ENCODE measurements at places on chromosomes 1 and 21.

DNA sequence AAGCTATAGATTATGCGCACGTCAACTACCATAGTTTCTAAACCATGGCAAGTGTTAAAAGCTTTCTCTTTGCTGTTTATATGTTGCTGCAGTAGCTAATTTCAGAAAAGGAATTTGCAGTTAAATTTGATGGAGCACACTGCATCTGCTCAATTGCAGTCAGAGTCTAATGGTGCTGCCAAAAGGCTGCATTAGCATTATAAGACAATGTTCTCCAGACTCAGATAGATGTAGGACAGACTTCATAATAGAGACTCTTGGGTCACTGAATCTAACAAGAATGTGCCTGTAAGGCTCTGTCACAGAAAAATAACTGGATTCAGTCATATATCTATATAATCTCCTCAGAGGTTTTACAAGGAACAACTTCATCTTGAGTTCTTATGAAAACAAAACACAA, 198.3 kb downstream of the OLFM3 start:
- no peak for DNase-seq

DNA sequence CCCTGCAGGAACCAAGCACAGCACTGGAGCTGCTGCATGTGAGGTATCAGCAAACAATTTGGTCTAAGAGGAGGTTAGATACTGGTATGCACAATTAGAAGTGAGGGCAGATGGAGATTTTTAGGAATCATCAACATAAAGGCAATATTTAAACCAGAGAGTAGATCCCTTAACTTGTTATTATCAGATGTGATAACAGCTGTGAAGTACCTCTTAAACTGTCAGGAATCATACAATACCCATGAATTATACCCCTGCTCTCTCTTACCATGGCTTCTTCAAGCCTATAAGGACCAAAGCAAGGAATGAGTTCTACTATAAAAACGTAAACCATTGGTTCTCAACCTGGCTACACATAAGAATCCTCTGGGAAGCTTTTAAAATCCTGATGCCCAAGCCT, 3.9 kb downstream of the BCAR3 start:
- DNase-seq, result no peak

DNA sequence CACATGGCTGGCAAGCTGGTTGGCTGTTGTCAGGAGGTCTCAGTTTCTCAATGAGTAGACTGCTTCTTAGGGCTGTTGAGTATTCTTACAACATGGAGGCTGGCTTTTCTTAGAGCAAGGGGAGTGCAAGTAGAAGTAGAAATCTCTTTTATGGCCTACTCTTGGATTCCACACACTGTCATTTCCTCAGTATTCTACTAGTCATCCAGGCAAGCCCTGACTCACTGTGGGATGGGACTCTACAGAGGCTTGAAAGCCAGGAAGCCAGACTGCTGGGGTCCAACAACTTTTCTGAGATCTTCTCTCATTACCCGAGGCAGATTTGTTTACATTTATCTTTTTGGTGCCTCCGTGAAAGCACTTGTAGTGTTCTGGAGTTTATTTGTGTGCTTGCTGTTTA, 196.2 kb upstream of the APP start:
- DNase-seq, result no peak

- DNase-seq, result no peak
Measured at GRCh38 chr1:56868761-56869160, 14.2 kb downstream of the C8A start.

GRCh38 chr1:27220096-27220495, 14.3 kb upstream of the WDTC1 start:
- no peak for DNase-seq

DNA sequence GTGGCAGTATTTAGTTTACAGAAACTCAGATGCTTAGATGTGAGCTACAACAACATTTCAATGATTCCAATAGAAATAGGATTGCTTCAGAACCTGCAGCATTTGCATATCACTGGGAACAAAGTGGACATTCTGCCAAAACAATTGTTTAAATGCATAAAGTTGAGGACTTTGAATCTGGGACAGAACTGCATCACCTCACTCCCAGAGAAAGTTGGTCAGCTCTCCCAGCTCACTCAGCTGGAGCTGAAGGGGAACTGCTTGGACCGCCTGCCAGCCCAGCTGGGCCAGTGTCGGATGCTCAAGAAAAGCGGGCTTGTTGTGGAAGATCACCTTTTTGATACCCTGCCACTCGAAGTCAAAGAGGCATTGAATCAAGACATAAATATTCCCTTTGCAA, 59.7 kb upstream of the ZNF326 start:
- no peak for DNase-seq

- DNase-seq, result no peak
Measured at GRCh38 chr1:92169214-92170005, 48.3 kb upstream of the C1orf146 start.

- DNase-seq, result no peak
Measured at GRCh38 chr1:32289256-32289655, 2.6 kb upstream of the HDAC1 start.

- no peak for DNase-seq
Measured at GRCh38 chr1:156616463-156616862, 2.8 kb upstream of the HAPLN2 start.

GRCh38 chr1:80656014-80656636, 1144.6 kb upstream of the ADGRL2 start:
- DNase-seq, result no peak

DNA sequence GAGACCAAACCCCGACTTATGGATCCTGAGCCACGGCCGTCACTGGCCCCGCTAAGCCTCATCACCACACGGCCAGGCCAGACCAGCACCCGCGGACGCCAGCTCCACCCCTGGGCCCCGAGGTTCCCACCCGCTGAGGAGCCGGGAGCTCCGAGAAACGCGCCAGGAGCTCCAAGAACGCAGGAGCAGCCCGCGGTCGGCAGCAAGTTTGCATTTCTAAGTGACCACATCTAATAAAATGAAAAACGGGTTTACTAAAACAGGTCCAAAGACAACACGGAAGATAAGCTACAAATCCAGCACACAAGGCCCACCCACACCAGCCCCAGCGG, 8.1 kb upstream of the C1QTNF12 start:
- DNase-seq, result no peak

- DNase-seq, result no peak
Measured at GRCh38 chr1:247273013-247273412, 17.1 kb downstream of the VN1R5 start.

DNA sequence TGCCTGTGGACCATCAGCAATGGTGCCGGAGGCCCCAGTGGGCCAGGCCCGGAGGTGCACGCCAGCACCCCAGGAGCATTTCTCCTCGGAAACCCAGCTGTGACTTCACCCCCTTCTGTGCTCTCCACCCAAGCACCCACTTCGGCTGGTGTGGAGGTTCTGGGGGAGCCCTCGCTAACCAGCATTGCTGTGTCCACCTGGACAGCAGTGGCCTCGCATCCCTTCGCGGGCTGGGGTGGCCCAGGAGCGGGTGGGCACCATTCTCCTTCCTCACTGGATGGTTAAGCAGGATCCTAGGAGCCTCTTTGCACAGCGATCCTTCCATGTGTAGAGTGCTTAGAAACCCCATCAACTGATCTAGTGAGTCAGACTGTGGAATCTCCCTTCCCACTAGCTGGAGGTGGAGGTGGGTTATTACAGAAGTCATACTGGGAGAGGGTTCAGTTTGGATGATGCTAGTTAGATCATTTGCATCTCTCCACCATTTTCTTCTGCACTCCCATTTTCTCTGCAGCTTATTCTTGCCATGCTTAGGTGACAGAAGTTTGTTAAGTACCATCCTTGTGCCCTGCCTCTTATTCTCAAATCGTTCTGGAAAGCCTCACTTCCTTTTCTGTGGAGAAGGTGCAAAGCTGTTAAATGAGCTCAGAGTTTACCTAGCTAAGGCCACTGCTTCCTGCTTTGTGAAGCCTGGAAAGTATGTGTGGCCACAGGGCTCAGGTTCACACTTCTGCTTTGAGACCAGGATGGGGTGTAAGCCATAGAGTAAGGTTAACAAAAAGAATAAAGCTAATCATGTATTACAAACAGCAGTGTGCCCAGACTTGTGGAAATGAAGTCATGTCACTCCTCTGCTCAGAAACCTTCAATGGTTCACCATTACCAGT, 32.3 kb downstream of the TBX19 start:
- DNase-seq, result peak; percentile 43

- DNase-seq, result no peak
Measured at GRCh38 chr21:43295066-43295958, 126.5 kb downstream of the CRYAA start.

- no peak for DNase-seq
Measured at GRCh38 chr1:115951560-115951959, 24.8 kb upstream of the SLC22A15 start.

DNA sequence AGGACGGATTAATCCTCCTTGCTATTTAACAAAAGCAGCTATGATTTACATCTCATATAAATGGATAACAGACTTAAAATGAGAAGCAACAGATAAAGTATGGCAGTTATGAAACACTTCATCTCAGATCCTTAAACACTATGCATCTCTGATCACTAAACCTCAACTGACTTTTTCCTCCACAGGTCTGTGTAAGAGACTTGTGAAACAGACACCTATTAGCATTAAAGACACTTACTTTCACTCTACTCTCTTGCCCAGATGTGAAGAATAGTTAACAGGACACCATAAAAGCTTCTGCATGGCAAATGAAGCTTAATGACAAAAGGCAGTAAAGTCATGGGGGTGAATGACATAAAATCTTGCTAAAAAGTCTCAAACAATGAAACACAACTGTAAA, 6.2 kb downstream of the LIN9 start:
- no peak for DNase-seq

GRCh38 chr1:166875302-166875733, 746 bp downstream of the TADA1 start:
- DNase-seq, result no peak

DNA sequence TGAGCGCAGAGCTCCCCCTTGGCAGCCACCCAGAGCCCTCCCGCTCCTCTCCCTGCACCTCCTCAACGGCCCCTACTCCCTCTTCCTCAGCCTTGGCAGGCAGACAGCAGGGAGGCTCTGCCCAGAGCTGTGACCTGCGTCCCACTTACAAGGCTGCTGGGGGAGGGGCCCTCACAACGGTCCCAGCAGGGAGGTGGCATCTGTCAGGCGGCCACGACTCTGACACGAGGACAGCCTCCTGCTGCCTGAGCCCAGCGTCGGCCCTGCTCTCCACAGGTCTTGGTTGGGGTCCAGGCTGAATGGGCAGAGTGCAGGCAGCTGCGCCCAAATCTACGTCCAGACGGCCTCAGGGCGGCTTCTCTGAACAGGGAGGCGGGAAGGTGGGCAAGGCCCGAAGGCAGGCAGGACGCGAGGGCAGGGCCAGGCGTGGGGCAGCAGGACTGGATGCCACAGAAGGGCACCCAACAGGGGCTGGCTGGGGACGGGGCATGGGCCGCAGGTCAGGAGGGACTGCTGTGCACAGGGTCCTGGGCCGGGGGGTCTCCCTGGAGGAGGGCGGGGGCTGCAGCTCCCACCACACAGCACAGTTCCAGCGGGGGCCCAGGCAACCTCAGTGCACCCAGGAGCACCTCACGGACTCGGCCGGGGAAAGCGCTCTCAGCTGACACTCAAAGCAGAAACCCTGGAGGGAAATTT, 7.5 kb downstream of the SLC19A1 start:
- no peak for DNase-seq

GRCh38 chr1:66809736-66810326, 8.8 kb upstream of the INSL5 start:
- DNase-seq, result no peak

DNA sequence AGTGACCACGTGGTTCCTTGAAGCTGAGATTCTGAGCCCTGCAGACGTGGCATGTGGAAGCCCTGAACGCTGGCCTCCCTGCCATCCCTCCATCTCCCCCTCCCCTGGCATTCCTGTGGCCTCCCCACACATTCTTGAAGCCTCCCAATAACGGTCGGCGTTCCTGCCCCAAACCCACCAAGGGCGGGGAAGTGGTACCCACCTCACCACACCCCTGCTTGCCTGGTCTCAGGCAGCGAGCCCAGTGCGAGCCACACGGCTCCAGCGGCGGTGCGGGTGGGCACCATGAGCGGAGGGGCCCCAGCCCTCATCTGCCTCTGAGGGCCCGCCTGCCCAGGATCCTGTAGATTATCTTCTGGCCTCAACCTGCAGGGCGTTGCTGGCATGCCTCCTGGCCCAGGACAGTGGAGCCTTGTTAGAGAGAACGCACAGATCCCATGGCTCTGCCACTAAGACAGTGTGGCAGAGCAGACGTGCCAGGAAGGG, 20.6 kb upstream of the PRELP start:
- DNase-seq, result no peak

DNA sequence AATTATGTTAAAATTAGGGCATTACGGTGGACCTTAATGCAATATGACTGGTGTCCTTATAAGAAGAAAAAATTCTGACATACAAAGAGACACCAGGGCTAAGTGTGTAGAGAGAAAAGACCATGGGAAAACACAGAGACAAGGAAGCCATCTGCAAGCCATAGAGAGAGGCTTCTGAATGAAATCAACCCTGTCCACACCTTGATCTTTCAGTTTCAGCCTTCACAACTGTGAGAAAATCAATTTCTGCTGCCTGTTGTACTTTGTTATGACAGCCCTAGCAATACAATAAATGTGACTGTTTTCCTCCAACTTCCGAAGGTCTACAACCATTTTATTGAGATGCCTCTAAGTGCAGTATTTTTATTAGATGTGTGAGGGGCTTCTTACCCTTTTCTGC, 1407.2 kb downstream of the MRPL39 start:
- DNase-seq, result no peak

GRCh38 chr1:15426492-15427279, 11.6 kb upstream of the CTRC start:
- DNase-seq, result no peak

- peak; percentile 43 for DNase-seq
Measured at GRCh38 chr1:233304489-233305102, 9.1 kb upstream of the PCNX2 start.

DNA sequence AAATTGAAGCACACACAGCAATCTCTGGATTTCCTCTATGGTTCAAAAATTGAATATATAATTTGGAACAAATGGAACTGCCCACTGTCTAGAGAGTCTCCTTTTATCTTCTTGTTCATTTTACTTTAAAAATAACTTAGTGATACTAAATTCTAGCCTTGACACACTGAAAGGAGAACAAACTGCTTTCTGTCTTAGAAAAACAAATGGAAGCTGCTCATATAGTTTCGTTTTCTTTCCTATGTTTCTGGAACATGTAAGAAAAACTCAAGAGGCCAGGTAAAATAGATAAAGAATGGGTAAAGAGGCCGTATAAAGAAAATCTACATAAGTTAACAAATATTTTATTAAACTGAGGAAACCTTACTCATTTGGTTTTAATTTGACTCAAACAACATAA, 332.7 kb downstream of the NEGR1 start:
- no peak for DNase-seq

GRCh38 chr1:202959276-202959620, 1.1 kb upstream of the ADIPOR1 start:
- no peak for DNase-seq

GRCh38 chr1:160708118-160708517, 3.5 kb downstream of the CD48 start:
- DNase-seq, result peak; percentile 56

DNA sequence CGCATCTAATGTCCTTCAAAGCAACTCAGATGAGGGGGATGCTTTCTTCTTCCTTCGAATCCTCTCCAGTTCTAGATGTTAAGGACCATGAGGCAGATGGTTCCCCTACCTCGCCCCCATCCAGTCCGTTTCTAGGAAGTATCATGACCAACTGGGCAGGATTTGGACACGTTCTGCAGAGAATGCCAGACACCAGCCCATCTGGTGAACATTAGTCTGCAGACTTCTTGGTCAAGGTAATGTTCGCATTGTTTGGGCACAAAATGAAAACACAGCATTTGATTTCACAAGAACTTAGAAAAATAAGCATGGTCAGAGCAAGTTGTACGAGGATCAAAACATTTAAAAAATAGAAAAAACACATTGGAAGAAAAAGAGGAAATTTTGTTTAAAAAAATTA, 25.4 kb upstream of the ADARB1 start:
- no peak for DNase-seq

- no peak for DNase-seq
Measured at GRCh38 chr1:241736387-241736786, 84.3 kb downstream of the WDR64 start.

Data from activated CD4-positive, alpha-beta T cell treated with anti-CD3 and anti-CD28 coated beads, Interleukin-10, Interleukin-2, amounts not matched to agents 100 ng/mL and 50 ng/mL, durations not matched to agents 16 hours and 8 hours (primary cell).